ENCODE measurements at places on chromosomes 16 and 17.

DNA sequence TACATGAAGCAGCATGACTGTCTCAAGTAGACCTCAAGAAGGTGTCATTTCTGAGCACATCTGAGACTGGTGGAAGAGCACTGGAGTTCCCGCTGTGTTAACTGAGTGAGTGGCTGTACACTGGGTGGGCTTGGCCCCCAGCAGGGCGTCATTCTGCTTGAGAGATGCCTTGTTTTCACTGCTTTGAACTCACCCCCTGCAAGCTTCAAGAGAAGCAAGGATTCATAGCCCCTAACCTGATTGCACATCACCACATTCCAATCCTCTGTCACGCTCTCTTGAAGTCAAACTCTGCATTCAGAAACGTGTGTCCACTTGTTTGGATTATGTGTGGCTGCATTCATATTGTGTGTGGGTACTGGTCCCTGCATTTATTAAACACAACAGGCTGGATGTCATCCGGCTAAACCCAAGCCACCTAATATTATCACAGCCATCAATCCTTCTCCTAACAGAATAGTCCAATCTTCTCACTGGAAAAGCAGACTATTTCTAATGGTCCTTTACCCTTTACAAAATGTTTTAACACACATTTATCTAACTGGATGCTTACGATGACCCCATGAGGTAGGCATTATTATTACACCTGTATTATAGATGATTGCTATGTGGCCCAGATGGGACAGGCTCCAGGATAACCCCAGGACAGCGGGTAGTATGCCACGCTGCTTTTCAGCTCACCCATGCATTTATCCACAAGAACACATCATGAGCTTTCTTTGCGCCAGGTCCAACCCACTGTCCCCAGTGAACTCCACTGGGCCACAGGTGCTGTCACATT is 76.3 kb downstream of the USP31 start:
- peak; percentile 59 for DNase-seq

GRCh38 chr17:8117980-8118768 is at the start of gene ALOXE3:
Gene ALOXE3 (minus strand): TSS chr17:8118514. CDS start chr17:8117990, 524 bp downstream.
- peak; percentile 86 for DNase-seq

DNA sequence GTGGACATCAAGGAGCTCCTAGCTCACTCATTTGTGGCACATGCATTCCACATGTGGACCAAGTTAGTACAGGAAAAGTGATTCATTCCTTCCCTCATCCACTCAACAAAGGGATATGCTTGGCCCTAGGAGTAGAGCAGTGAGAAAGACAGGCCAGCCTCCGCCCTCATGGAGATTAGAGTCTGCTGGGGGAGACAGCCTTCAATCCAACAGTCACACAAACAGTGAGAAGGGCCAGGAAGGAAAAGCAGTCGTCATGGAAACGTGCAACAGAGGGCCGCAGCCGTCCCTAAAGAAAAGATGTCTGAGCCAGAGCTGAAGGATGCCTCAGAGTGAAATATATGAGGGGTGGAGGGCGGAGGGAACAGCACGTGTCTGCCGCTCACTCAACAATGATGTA is 109.9 kb downstream of the VPS53 start:
- no peak for DNase-seq

GRCh38 chr17:74637265-74637664 is 13.7 kb upstream of the CD300E start:
- no peak for DNase-seq

DNA sequence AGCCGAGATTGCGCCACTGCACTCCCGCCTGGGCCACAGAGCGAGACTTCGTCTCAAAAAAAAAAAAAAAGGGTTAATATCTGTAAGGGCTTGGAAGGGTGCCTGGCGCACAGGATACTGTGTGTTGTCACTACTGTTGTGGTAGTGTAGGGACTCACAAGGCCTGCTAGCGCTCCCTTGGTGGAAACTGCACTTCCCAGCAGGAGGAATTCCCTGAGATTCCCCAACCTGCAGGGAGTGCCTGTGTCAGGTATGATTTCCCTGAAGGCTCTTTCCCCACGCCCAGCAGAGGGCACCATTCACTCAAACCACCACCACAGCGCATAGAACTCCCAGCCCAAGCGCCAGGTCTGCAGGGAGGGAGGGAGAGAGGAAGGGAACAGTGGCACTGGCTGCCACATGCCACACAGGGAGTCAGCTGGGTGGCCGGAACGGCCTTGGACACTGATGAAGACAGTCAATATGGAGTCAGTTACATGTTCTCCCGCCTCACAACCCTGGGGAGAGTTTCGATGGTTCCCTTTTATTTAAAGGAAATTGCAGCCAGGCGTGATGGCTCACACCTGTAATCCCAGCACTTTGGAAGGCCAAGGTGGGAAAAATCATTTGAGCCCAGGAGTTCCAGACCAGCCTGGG is 32.7 kb upstream of the CDH1 start:
- peak; percentile 82 for DNase-seq

GRCh38 chr17:44581868-44582267 is 24.6 kb downstream of the FZD2 start:
- peak; percentile 68 for DNase-seq

GRCh38 chr17:47981462-47981861 is 10.5 kb downstream of the CDK5RAP3 start:
- no peak for DNase-seq

DNA sequence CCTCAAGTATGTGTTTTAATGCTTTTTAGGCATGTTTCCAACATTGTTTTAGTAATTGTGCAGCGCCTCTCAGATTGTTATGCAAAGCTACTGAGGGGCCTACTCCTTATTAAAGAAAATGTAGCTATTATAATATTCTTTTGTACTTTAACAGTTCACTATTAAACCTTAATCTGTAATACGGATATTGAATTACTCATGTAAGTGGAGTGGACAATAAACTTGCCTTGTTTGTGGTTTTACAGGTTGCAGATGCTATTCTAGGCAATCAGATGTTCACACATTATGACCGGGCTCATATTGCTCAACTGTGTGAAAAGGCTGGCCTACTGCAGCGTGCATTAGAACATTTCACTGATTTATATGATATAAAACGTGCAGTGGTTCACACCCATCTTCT is 41.0 kb downstream of the PTRH2 start:
- DNase-seq: no peak

DNA sequence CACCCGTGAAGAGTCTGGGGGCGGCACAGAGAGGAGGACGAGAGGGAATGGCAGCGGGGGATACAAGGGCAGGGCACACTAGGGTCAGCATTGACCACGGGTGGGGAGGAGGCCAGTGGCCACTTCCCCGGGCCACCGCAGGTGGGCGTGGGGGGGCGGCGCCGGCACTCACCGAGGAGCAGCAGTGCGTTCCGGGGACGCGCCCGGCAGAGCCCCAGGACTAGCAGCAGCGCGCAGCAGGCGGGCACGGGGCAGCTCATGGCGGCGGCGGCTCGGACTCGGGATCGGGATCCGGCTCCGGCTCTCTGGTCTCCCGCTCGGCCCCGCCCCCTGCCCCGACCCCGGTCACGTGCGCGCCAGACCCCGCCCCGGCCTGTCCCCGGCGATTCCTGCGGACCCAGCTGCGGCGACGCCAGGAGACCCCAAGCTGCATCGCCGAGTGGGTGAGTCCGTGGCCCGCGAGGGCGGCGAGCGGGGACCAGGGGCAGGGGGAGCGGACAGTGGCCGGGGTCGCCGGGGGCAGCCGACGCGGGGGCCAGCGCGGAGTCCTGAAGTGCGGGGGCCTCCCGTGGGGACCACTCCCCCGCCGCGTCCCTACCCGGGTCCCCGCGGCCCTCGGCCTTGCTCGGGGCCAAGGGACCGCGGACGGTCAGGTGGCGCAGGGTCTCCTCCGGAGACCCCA is at the start of the genes SGSH and SLC26A11:
SGSH (minus strand) TSS at position 280 of the 682 bp plus-strand sequence; CDS start at position 260, 20 bp downstream.
SLC26A11 (plus strand) TSS at position 374 of the 682 bp plus-strand sequence. CDS start 1,134 bp downstream, outside the sequence.
- DNase-seq: peak; percentile 99

DNA sequence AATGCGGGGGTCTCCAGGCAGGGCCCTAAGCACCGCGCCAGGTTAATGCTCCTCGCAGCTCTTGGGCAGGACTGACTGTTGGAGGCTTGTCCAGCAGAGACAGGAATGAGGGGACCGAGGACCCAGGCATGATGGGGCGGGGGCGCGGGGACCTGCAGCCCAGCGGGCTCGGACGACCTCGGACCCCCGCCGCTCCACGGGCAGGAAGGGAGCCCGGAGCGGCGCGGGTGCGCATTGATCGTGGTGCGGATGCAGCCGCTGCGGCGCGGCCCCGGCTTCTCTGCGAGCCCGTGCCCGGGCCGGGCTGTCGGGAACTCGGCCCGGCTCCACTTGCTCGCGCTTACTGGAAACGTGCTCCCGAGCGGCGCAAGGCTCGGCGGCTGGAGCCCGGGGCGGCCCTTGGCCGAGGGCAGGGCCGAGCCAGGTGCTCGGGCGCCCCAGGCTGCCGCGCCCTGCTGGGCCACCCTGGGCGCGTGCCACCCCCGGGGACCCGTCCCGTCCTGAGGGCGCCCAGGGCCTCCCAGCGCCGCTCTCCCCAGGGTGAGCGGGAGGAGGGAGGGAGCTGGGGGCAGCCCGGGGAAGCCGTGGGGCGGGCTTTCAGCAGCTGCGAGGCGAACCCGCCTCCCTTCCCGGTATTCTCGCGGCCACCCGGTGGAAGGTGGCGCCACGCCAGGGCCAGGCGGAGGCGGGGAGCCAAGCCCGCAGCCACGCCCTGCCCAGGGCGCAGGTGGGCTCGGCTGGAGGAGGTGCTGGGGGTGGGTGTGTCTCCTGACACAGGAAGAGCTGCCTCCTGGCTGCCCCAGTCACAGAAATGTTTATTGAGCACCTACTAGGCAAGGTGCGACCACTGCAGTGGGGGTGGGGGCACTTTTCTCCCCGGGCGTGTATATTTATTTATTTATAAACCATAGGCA is 45.9 kb downstream of the SOCS3 start:
- peak; percentile 98 for DNase-seq

GRCh38 chr16:58644765-58645487 is 15.3 kb upstream of the CNOT1 start:
- DNase-seq: no peak

- DNase-seq: peak; percentile 90
Measured at GRCh38 chr17:1714980-1715802, 5.0 kb upstream of the TLCD2 start.

DNA sequence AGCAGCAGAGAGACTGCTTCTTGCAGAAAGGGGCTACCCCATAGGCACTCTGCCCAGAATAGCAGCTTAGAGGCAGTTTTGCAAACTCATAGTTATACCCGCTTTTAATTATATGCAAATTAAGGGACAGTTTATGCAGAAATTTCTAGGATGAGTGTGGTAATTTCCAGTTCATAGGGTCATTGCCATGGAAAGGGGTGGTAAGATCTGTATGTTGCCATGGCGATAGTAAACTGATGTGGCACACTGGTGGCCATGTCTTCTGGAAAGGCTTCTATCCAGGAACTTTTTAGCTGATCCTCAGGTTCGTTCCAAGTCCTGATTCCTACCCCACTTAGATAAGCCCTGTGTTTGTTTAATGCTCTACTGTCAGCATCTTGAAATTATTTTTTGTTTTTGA is 6.2 kb downstream of the STXBP4 start:
- no peak for DNase-seq

DNA sequence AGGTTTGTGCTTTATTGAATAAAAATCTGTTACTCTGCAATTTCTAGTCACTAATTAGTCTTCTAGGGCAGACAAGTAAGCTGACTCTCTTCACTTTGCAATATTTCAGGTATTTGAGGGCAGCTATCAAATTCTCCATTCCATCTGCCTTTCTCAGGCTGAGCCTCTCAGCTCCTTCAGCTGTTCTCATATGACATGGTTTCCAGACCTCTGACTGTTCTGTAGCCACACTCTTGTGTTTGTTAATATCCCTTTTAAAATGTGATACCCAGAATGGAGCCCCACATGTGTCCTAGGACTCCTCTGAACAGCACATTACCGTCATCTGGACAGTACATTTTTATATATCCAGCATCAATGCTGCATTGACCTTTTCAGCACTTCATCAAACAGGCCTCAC is 46.1 kb upstream of the MTMR4 start:
- DNase-seq: no peak

GRCh38 chr16:19027416-19027815 is 40.0 kb upstream of the COQ7 start:
- no peak for DNase-seq

- DNase-seq: no peak
Measured at GRCh38 chr16:24764916-24765315, 35.5 kb downstream of the TNRC6A start.

GRCh38 chr17:66799849-66800537 is 34.9 kb upstream of the CACNG5 start:
- DNase-seq: no peak

DNA sequence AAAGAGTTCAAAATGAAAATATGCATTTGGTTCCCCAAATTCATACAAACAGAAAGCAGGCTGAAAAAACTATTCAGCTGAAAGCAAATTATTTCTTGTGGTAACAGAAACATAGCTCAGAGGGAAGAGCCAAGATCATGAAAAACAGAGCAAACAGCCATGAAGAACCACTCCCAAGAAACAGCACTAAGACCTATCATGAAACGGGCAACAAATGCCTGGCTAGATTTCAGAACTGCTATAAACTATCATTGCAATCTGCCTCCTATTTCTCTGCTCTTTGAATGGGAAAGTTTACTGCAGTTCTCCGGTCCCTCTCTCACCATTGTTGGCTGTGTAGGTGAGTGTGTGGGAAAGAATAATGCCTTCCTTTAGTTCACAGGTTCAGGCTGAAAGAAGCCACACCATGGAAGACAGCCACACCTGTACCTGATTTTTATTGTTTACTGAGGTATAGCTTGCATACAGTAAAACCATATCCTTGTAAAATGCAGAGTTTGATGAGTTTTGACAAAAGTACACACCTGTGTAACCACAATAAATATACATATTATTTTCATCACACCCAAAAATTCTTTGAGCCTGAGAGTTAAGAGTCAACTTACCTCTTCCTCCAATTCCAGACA is 48.2 kb downstream of the CEP112 start:
- no peak for DNase-seq

- DNase-seq: no peak
Measured at GRCh38 chr17:8869114-8869815, 1.8 kb upstream of the PIK3R6 start.

DNA sequence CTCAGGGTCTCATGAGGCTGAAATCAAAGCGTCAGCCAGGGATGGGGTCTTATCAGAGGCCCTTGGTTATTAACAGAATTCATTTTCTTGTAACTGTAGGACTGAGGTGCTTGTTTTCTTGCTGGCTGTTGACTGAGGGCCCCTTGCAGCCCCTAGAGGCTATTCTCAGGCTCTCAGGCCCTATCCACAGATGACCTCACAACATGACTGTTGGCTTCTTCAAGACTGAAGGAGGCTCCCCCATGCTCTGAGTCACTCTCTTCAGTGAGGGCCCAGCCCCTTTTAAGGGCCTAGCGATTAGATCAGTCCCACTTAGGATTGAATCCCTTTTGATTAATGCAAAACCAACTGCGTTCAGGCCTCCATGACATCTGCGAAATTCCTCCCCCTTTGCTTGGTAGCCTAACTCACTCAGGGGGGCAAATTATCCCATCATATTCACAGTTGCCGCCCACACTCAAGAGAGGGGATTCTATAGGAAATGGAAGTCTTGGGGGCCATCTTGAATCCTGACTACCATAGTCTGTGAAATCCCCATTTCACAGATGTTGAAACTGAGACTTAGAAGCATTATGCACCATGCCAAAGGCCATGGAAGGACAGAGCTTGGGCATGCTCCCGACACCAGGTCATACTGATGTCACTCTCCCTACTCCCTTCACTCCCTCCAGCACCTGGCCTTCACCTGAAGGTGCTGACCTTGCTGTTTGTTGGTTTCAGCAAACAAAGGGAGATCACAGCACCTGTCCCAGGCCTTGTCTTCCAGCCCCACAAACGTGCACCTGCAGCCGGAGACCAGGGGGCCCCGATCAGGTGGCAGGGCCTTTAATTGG is 592.3 kb downstream of the MAF start:
- no peak for DNase-seq

Measured in A549 (cell line).